ENCODE measurements at places on chromosomes 2 and 18. TPM values are rescaled to one million over a fixed set of nuclear protein-coding genes. Genes with fewer than 3 reads are reported as not detected.

Gene TUBA4B
- total RNA-seq: not detected

Gene SEMA4F
- 2.9 TPM for total RNA-seq

DNA sequence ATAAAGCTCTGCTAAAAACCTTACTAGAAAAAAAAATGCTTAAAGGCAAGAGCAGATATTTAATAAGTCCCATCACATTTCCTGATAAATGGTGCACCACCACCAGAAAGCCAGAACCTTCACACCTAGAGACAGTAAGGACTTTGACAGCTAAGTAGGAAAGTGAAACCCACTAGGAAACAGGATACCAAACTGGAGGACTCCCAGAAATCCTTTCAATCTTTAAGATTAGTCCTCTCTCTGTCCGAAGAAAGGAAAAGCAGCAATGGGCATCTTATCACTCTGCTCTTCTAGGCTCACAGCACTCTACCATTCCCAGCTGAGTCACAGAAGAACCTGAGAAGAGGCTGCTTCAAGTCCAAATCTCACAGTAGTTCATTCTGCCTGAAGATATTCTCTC lies 3.7 kb downstream of the DYM start:
- no peak overlapping the region for H3K4me3 ChIP-seq
- no peaks in the 10 kb centered on the region for H3K27me3 ChIP-seq
- H3K4me1 ChIP-seq: peaks cover 37% of the 10 kb centered on the region
- H3K27ac ChIP-seq: no peak overlapping the region

GRCh38 chr18:48859311-48860268 lies 91.2 kb downstream of the SMAD7 start:
- H3K4me3 ChIP-seq: peak overlapping the region; percentile 23
- no peaks in the 10 kb centered on the region for H3K4me1 ChIP-seq
- peaks cover 4% of the 10 kb centered on the region for H3K36me3 ChIP-seq
- H3K27me3 ChIP-seq: no peaks in the 10 kb centered on the region
- DNase-seq: no peak

DNA sequence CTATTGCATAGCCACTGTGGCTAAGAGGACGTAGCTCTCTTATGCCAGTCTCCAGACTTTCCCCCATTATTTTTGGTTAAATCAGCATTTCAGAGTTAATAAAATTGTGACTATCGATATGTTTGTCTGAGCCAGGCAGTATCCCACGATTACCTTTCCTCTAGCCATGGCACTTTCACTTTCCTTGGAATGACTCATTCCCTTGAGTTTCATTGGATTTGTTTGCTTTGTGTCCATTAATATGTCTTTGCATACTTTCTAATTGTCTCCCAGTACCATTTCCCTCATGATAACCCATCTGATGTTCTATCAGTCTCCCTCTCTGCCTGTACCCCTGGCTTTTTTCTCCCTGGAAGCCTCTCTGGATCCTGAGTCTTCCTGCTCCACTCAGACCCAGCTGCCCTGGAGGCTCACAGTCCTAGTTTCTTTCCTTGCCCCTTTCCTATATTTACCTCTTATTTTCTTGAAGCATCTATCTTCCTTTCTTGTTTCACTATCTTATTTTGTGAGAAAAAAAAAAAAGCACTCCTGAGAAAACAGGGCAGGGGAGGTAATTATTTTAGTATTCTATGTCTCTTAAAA lies 126.1 kb downstream of the MTX2 start:
- no peaks in the 10 kb centered on the region for H3K27me3 ChIP-seq
- no peaks in the 10 kb centered on the region for H3K36me3 ChIP-seq
- H3K4me3 ChIP-seq: no peak overlapping the region
- no peak for DNase-seq
- no peak overlapping the region for H3K27ac ChIP-seq

DNA sequence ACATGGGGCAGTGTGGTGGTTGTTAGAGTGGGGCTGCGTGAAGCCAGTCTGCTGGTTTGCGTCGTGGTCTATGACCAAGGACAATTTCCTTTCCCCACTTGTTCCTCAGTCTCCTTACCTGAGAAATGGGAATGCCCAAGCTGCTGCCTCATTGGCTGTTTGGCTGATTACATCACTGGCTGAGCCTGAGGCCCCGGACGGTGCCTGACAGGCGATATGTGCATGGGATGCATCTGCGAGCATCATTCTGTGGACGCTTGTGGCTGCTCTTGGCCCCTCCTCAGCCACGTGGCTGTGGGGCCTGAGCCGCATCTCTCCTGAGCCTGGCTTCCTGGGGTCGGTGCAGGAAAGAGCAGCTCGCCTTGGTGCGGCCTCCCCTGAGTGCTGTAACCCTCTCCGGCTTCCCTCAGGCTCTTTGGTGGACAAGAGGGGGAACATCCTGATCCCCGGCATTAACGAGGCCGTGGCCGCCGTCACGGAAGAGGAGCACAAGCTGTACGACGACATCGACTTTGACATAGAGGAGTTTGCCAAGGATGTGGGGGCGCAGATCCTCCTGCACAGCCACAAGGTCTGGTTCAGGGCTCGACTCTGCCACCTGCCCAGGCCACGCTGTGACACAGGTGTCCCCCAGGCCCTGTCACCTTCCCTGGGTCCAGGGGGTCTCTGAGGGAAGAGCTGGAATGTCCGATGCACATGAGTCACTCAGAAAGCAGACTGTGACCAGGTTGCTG lies 17.2 kb downstream of the CNDP2 start:
- peaks cover 7% of the 10 kb centered on the region for H3K4me1 ChIP-seq
- DNase-seq: no peak
- H3K27me3 ChIP-seq: no peaks in the 10 kb centered on the region
- H3K4me3 ChIP-seq: no peak overlapping the region

GRCh38 chr2:118836411-118836930 lies 11.0 kb downstream of the EN1 start:
- no peak overlapping the region for H3K27ac ChIP-seq
- H3K4me3 ChIP-seq: peak overlapping the region; percentile 62
- DNase-seq: no peak
- peaks cover 16% of the 10 kb centered on the region for H3K4me1 ChIP-seq
- peaks cover 100% of the 10 kb centered on the region for H3K27me3 ChIP-seq
- no peaks in the 10 kb centered on the region for H3K36me3 ChIP-seq

GRCh38 chr2:26384183-26384582 lies 17.5 kb upstream of the DRC1 start:
- peaks cover 45% of the 10 kb centered on the region for H3K36me3 ChIP-seq
- no peaks in the 10 kb centered on the region for H3K27me3 ChIP-seq
- no peak overlapping the region for H3K27ac ChIP-seq
- no peak overlapping the region for H3K4me3 ChIP-seq
- DNase-seq: no peak

GRCh38 chr2:12070581-12070980 lies 324.1 kb downstream of the LPIN1 start:
- no peak for DNase-seq
- no peak overlapping the region for H3K27ac ChIP-seq
- no peaks in the 10 kb centered on the region for H3K36me3 ChIP-seq

- H3K4me3 ChIP-seq: no peak overlapping the region
- no peak for DNase-seq
- H3K4me1 ChIP-seq: no peaks in the 10 kb centered on the region
- H3K36me3 ChIP-seq: no peaks in the 10 kb centered on the region
These were observed 23.0 kb downstream of the CYTIP start for GRCh38 chr2:157420771-157421323.
